ENCODE measurements at places on chromosomes 5 and 9.

DNA sequence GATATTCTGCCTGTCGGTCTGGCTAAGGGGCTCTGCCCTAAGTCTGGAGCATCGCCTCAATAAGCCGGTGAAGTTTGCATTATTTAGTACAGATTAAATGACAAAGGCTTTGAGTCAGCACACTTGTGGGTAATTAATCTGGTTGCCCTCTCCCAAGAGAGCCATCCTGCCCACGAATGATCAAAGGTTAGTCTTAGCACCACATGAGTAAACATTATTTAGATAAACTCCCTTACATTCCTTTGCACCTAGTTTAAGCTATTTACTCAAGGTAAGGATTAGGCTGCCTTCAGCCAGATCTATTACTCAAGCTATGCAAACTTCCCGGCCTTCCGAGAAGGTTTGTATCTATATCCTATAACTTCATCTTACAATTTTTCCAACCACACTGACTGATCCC, 572.1 kb downstream of the CHSY3 start:
- no peak for DNase-seq

DNA sequence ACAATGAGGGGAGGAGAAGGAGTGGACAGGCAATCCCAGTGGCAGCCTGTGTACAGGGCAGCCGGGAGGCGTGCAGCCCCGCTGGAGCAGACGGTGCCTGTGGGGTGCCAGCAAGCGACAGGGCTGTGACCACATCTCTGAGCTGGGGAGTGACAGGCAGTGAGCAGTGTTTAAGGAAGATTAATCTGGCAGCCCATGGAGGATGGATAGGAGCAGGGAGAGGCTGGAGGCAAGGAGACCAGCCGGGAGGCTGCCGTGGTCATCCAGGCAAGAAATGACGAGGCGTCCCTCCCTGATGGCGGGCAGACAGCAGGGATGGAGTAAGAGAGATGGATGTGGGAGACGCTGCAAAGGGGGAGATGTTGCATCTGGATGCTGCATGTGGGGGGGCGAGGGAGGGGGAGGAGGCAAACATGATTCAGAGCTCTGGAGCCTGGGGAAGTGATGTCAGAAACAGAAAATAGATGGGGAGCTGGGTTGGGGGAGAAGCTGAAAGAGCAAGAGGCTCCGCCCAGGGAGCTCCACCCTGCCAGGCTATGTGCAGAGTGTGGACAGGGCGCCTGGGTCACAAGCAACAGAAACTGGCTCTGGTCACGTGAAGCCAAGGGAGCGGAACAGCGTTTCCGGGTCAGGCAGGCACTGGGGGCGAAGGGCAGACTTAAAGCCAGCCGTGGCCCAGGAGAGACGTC, 12.6 kb downstream of the UNC5A start:
- DNase-seq: no peak

DNA sequence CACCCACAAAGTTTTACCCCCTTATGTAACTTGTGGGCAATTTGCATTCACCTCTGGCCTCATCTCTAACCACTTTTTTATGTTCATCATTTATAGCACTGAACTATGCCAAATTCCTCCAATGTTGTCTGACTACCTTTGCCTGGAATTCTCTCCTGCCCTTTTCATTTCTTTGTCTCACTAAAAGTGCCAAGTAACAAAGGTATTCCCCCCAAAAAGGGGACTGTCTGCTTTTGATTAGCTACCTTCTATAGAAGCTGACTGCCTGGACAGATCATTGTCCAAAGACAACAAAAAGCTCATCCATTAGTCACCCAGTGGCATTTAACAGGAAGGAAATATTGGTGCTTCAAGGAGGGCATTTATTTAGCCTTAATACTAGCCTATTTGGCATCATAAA, 189.9 kb upstream of the VCAN start:
- no peak for DNase-seq

DNA sequence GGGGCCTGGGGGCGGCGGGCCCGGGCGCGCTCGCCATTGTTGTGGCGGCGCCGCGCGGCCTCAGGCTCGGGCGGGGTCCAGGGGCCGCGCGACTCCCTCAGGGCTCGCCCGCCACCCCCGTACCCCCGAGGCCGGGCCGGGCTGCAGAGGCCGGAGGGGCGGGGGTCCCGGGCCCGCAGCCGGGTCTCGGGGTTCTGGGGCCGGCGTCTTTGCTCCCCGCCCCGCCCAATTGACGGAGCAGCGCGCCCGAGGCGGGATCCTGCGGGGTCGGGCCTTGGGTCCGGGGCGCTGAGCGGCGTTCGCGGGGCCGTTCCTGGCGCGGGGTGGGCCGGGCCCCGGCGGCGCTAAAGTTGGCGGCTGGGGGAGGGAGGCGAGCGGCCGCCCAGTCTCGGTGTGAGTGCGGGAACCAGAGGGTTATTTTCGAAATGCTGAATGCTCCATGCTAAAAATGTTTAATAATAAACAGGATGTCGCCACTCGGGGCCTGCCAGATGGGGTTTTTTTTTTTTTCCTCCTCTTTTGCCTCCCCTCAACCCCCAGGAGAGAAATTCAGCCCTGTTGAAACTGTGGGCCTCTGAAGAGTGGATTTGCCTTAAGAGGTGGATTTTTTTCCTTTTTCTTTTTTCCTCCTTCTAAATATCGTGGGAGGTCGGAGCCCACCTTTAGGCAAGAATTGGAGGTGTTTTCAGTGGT, 724 bp downstream of the PRRC2B start:
- DNase-seq: no peak

DNA sequence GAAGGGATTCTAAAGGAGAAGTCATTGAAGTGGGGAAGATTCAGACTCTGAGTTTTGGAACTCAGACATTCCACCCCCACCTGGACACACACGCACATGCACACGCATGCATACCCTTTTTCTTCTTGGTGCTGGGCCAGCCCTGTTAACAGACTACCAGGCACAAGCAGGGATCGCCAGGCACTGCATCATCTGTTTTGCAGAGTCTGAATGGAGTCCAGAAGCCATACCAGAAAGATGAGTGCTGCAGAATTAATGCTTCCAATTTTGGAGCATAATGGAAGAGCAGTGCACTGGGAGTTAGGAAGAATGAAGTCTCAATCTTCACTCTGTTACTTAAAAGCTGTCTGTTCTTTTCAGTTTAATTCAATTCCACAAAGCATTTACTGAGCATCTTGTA, 95.5 kb downstream of the PDE8B start:
- DNase-seq: no peak

DNA sequence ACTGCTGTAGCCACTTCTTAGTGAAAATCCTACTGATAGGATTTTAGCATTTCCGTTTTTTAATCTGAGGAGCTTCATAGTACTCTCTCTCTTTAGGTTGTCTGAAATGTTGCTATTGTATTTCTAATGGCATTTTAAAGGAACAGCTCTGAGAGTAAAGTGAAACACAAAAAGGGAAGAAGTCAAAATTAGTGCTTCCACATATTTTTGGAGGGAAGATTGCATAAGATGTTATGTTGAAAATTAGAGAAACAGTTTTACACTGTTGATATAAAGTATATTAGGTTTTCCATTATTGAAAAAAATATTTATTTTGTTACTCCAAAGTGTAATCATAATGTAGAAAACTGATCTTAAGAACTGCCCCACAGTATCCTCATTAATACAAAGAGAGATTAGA, 525.1 kb downstream of the TAF11L14 start:
- no peak for DNase-seq

DNA sequence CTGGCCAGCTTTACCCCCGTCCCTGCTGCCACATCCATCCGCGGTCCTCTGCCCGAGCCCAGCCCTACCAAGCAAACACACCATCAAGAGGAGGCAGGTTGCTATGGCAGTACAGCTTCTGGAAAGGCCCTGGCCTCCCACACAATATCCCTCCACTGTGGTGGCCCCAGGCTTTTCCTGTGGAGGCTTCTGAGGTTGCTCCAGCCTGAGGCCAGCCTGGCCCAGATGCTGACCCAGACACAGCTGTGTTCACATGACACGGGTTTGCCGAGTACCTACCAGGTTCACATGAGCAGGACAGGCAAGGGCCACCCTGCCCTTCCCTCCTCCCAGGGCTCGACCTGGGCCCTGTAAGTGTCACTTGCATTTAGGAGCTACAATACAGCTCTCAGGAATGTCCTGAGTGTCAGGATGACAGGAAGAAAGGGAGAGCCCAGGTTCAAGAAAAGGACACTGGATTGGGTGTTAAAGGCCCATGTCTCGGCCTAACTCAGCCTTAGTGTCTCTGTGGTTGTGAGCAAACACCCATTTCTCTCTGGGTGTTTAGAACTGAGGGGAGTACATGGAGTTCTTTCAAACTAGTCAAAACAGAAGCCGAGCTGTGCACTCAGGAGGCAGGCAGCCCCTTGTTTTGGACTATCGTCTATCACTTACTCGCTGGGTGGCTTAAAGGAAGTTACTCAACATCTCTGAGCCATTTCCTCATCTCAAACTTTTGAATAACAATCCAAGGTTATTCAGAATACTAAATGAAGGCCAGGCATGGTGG, 40.2 kb downstream of the NAIF1 start:
- peak; percentile 42 for DNase-seq

DNA sequence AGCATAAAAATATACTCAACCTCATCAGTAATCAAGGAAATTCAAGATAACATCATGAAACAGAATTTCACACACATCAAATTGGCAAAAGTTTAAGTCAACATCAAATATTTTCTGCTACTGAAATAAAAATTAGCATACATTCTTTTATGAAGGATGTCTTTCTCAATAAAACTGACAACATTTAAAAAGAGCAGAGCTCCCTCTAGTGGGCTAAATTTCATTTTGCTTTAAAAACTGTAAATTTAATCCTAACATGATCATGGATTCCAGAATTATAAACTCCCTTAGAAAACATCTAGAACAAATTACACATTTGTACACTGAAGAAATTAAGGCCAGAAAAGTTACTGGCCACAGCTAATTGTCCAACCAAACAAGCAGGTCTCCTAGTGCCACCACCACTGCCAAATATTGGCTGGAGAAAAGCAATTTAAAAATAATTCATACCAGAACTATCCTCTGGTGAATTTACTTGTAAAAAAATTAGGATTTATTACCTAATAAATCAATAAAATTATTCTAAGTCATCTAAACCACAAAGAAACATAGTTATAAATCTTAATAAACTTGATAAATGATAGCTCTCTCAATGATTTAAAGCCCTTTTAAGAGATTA, 31.2 kb downstream of the DEPDC1B start:
- DNase-seq: peak; percentile 43

DNA sequence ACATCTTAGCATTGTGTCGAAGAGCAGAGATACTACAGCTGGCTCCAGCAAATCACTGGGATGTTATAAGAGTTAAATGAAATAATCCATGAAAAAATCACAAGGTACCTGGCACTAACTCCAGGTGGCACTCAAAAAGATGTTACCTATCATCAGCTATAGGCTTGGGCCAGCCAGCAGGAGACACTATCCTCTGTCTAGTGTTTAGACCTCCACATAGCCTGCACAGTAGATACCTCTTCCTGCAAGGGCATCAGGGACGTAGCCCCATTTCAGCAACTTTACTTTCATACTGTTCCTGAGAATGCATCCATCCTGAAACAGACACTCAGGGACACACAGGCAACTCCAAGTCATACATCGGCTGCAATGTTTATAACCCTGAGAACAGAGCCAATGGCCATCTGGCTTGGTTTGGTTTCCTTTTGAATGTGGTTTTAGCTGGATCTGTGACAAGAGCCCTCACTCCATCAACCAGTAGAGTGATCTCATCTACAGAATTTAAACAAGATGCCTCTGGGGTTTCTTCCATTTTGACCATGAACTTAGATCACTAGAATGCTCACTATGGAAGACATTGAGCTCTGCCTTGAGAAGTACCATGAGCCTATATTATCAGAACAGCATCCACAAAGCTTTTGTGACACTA, 69.9 kb downstream of the TLE1 start:
- no peak for DNase-seq

DNA sequence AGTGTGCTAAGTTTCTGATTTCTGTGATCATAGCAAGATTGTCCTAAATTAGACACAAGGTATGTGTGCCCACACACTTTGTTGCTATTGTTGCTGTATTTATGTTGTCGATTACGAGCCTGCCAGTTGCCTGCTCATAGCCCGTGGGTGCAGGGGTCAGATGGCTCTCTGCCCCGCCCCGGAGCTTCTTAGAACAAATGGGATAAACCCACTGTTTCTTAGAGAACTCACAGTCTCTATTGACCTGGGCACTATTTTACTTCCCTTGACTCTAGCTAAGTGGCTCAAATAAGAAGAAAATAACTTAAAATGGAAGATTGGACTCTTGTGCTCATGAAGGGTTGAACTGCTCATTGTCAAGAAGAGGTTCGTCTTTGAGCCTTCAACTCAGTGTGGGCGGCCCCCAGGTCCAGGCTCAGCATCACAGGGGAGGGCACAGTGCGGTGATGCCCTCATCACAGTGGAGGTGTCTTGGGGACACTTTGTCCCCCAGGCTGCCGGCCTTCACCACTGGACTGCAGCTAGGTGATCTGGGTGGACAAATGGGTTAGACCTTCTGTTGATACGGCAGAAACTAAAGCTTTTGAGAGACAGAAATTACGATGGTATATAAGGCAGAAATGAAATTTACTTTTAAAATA, 155.5 kb downstream of the TENT4A start:
- DNase-seq: no peak

DNA sequence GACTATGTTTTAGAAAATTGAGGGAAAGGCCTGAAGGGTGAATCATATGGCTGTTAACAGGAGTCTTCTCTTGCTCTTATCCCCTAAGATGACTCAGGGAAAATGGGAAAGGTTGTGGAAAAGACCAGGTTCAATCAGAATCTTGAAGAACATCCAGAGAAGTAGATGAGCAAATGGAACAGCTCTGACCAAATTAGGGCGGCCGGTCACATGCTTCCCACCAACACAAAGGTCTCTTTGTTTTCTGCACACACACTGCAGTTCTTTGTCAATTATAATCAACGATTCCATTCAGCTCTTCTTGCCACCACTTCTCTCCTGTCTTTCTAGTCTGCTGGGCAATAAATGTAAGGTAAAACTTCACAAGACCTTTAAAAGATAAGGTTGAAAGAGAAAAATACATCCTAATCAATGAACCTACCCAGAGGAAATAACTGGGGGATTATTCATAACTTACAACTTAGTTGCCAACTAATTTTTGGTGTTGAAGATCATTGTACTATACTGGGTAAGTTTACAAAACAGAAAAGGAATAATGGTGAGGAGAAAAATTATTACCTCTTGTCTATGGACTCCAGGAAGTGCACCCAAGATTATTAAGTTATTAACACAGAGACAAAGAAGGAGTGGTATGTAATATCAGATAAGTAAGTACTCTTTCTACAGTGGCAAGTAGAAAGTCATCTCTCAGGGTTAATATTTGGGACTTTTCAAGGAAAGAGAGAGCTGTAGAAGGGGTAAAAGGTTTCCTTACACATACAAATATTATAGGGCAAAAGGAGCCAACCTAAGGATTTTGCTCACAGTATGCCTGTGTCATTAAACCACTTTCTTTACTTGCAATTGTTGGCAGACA, 441.9 kb upstream of the PIK3R1 start:
- no peak for DNase-seq

GRCh38 chr9:129400001-129400970, 220.6 kb downstream of the C9orf50 start:
- DNase-seq: no peak

DNA sequence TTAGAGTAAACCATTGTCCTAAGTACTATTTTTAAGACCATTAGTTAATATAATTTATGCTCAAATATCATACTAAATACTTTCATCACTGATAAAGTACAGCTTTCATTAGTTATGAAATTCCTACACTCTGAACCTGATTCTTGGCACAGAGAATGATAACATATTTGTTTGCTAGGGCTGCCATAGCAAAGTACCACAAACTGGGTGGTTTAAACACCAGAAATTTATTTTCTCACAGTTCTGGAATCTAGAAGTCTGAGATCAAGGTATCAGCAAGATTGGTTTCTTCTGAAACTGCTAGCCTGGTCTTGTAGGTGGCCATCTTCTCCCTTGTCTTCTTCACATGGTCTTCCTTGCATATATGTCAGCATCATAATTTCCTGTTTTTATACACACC, 608.4 kb downstream of the TLE1 start:
- no peak for DNase-seq
